ENCODE measurements at places on chromosomes 3 and 15. TPM values are rescaled to one million over a fixed set of nuclear protein-coding genes. Genes with fewer than 3 reads are reported as not detected.

DNA sequence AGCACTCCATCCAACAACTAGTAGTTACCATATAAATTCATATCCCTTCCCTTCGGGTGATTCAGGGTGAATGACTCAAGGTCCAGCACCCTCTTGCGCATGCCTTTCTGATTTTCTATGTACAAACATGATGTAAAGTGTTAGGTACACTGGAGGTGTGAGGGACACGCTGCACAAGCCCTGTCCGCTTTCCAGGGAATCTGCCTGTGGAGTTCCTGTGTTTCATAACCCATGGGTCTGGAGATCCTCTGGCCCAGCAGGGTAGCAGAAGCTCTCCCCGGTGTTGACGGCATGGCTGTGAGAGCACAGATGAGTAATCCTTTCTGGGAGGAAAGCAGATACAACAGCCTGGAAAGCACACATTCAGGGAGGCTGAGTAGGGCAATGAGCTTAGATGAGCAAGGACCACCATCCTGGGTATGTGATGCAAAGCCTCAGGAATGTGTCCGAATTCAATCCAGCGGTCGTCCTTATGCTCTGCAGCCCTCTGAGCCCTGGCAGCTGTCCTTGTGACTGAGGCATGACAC is 142.9 kb upstream of the TP63 start:
- no peak overlapping the region for H3K4me3 ChIP-seq
- no peak for DNase-seq
- H3K27me3 ChIP-seq, result no peaks in the 10 kb centered on the region
- no peak overlapping the region for H3K27ac ChIP-seq
- no peaks in the 10 kb centered on the region for H3K4me1 ChIP-seq

GRCh38 chr3:135860761-135861160 is 104.8 kb upstream of the PPP2R3A start:
- DNase-seq, result no peak
- no peak overlapping the region for H3K4me3 ChIP-seq
- no peaks in the 10 kb centered on the region for H3K27me3 ChIP-seq
- H3K4me1 ChIP-seq, result no peaks in the 10 kb centered on the region
- H3K36me3 ChIP-seq, result no peaks in the 10 kb centered on the region

NR1I2 gene
- 188 TPM for total RNA-seq

DNA sequence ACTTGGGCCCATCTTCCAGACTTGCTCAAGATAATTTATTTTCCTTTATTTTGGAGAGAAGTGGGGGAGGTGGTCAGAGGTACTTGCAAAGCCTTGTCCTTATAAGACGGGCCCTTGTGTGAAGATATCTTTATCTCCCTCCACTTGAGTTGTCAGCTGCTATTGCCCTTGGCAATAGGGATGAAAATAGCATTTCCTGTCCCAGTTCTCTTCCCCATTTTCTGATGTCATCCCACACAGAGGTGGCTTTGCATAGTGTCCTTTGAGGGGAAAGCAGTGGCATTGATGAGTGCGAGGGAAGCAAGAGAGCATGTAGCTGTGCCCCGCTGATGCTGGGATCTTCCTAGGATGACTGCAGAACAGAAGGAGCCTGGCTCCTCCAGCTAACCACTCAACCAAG is 41.9 kb upstream of the TUBGCP5 start:
- no peaks in the 10 kb centered on the region for H3K36me3 ChIP-seq
- H3K27ac ChIP-seq, result no peak overlapping the region
- no peak for DNase-seq
- no peak overlapping the region for H3K4me3 ChIP-seq
- no peaks in the 10 kb centered on the region for H3K27me3 ChIP-seq

GRCh38 chr3:18424213-18424728 is 868 bp downstream of the SATB1 start:
- H3K36me3 ChIP-seq, result no peaks in the 10 kb centered on the region
- DNase-seq, result peak; percentile 67
- H3K4me1 ChIP-seq, result no peaks in the 10 kb centered on the region
- H3K27ac ChIP-seq, result peak overlapping the region; percentile 89

TRPC1 gene
- total RNA-seq, result 0.71 TPM

DNA sequence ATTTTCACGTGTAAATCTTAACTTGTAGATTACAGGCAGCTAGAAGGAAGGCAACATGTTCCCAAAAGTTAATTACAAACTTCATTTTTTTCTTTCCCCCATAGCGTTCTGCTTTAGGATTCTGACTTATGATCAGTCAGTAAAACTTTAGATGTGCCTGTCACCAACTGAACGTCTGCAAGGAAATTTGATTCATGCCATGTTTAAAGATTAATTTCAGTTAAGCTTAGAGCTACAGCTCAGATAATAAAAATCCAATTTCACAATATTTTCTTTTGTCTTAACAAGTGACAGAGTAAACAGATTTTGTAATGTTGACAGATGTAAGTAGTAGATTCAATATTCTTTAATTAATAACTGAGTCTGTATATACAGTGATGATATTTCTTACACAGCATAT is 253.1 kb downstream of the NFKBIZ start:
- no peak for DNase-seq
- no peaks in the 10 kb centered on the region for H3K36me3 ChIP-seq
- H3K4me1 ChIP-seq, result no peaks in the 10 kb centered on the region
- H3K4me3 ChIP-seq, result peak overlapping the region; percentile 13

OXTR gene
- 0.04 TPM for total RNA-seq

DNA sequence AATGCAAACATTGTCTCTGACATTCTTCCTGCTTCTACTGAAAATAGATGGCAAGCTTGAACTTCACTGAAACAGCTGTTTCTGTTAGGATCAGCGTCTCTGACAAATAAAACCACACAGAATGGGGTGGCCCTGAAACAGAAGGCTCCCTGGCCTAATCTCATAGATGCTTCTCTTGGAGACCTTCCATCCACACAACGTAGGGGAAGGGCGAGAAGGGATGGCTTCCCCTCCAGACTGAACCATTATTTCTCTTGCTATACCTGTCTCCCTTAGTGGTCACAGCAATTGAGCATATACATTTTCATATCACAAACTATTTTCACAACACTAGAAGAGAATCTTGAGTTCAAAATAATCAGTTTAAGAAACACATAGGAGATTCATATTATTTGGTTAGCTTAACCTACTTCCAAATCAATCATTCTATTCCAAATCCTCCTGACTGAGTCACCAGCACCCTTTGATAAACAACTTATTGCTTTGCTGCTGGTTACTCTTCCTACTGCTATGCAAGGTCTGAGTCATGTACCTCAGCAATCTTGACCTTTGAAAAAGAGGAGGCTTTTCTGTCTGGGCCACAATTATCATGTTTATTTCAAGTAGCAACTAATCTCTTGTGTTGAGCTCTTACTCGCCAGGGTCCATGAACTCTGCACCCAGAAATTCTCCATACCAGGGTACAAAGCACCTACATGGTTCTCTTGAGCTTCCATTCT is 45.5 kb downstream of the CBLB start:
- no peaks in the 10 kb centered on the region for H3K4me1 ChIP-seq
- peak overlapping the region; percentile 3 for H3K27ac ChIP-seq
- DNase-seq, result no peak
- H3K4me3 ChIP-seq, result no peak overlapping the region
- no peaks in the 10 kb centered on the region for H3K27me3 ChIP-seq
- no peaks in the 10 kb centered on the region for H3K36me3 ChIP-seq

DNA sequence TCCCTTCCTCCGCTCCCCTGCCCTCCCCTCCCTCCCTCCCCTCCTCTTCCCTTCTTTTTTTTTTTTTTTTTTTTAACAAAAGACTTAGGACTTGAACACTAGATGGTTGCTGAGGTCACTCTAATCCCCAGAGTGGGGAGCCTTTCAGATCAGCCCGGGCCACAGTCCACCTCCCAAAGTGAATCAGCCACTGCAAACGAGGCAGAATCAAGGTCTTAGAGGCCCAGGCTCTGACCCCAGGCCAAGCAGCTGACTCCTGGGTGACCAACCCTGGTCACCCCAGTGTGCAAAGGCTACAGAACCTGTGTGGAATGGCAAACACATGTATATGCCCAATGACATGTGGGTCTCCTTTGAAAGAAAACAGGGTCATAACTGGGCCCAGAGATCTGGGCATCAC is 18.3 kb upstream of the EHD4 start:
- H3K4me1 ChIP-seq, result no peaks in the 10 kb centered on the region
- DNase-seq, result peak; percentile 31
- H3K27ac ChIP-seq, result no peak overlapping the region
- no peaks in the 10 kb centered on the region for H3K27me3 ChIP-seq
- no peaks in the 10 kb centered on the region for H3K36me3 ChIP-seq

KLHL6 gene
- 1.5 TPM for total RNA-seq

- DNase-seq, result no peak
- H3K27ac ChIP-seq, result no peak overlapping the region
Measured at GRCh38 chr3:125589547-125590122, 5.7 kb downstream of the OSBPL11 start.

- H3K27me3 ChIP-seq, result no peaks in the 10 kb centered on the region
- no peak overlapping the region for H3K4me3 ChIP-seq
- H3K4me1 ChIP-seq, result no peaks in the 10 kb centered on the region
Measured at GRCh38 chr15:29270976-29271375, 1.4 kb upstream of the NSMCE3 start.

- H3K36me3 ChIP-seq, result no peaks in the 10 kb centered on the region
- H3K27me3 ChIP-seq, result no peaks in the 10 kb centered on the region
- H3K27ac ChIP-seq, result no peak overlapping the region
- no peaks in the 10 kb centered on the region for H3K4me1 ChIP-seq
- no peak overlapping the region for H3K4me3 ChIP-seq
Measured at GRCh38 chr15:60854858-60855564, 374.1 kb downstream of the RORA start.

BDH1 gene
- 176 TPM for total RNA-seq

MNS1 gene
- not detected for total RNA-seq

GRCh38 chr15:75347222-75348033 is 589 bp downstream of the NEIL1 start:
- peak overlapping the region; percentile 94 for H3K4me3 ChIP-seq
- no peaks in the 10 kb centered on the region for H3K36me3 ChIP-seq
- H3K4me1 ChIP-seq, result no peaks in the 10 kb centered on the region
- DNase-seq, result peak; percentile 78
- no peaks in the 10 kb centered on the region for H3K27me3 ChIP-seq

- H3K36me3 ChIP-seq, result no peaks in the 10 kb centered on the region
- no peak overlapping the region for H3K4me3 ChIP-seq
- no peaks in the 10 kb centered on the region for H3K27me3 ChIP-seq
- H3K27ac ChIP-seq, result no peak overlapping the region
Measured at GRCh38 chr3:122727766-122728165, 47.1 kb downstream of the PARP14 start.

RAB43 gene
- 26.1 TPM for total RNA-seq

XCR1 gene
- 0.06 TPM for total RNA-seq

GADL1 gene
- total RNA-seq, result not detected

SENP8 gene
- 1.1 TPM for total RNA-seq

DNA sequence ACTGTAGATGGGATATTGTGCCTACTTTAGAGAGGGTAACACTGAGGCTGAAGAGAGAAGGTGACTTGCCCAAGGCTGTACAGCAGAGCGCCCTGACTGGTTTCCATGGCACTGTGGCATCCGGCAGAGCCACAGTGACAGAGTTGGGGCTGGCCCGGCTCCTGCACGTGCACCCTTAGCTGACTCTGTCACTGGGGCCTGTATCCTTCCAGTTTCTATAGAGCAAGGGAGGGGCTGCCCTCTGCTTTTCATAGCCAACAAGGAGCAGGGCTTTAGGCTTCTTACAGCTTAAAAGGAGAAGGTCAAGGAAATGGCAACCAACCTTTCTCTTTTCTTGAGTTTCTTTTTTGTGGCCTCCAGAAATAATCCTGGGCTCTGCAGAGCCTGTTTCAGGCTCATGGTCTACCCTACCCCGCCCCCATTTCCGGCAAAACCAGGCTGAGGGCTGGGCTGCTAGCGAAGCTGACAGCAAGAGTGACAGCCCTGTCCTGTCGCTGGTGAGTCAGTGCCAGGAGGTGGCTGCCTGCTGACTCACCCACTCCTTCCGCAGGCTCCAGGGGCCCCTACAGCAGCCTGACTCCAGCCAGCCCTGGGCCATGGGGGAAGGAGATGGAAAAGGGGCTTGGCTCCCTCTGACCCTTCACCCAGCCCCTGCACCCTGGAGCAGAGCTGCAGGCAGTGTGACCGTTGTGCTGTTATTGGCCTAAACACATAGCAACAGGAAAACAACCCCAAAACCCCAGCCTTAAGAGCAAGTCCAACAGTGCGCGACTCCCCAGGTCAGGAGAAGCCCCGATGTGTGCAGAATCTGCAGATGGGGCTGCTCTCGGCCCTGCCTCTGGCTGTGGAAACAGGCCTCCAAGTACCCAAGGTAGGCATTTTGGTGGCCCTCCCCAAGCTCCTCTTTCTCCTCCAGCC is 29.8 kb downstream of the SLC6A6 start:
- no peak overlapping the region for H3K4me3 ChIP-seq
- H3K4me1 ChIP-seq, result no peaks in the 10 kb centered on the region
- peak; percentile 90 for DNase-seq
- H3K36me3 ChIP-seq, result no peaks in the 10 kb centered on the region

PPIP5K1 gene
- total RNA-seq, result 19.8 TPM

GRCh38 chr3:194654443-194654842 is 17.5 kb downstream of the LSG1 start:
- no peak overlapping the region for H3K4me3 ChIP-seq
- DNase-seq, result no peak
- no peaks in the 10 kb centered on the region for H3K4me1 ChIP-seq
- no peaks in the 10 kb centered on the region for H3K27me3 ChIP-seq

TIMP4 gene
- total RNA-seq, result 1.8 TPM

- H3K27me3 ChIP-seq, result no peaks in the 10 kb centered on the region
- H3K4me1 ChIP-seq, result no peaks in the 10 kb centered on the region
- H3K36me3 ChIP-seq, result no peaks in the 10 kb centered on the region
- H3K4me3 ChIP-seq, result no peak overlapping the region
- no peak overlapping the region for H3K27ac ChIP-seq
Measured at GRCh38 chr15:60745469-60746061, 266.6 kb upstream of the ICE2 start.

DNA sequence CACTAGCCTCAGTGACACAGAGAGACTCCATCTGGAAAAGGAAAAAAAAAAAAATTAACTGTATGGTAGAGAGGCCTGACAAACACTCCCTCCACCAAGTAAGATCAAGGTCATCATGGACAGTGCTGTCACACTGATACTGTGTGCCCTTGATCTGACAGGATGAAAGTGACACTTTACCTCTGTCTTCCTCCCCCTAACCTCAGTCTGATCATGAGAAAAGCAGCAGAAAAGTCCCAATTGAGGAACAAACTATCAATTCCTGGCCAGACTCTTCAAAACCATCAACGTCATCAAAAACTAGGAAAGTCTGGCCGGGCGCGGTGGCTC is 26.7 kb downstream of the PGPEP1L start:
- no peaks in the 10 kb centered on the region for H3K27me3 ChIP-seq
- DNase-seq, result no peak

DNA sequence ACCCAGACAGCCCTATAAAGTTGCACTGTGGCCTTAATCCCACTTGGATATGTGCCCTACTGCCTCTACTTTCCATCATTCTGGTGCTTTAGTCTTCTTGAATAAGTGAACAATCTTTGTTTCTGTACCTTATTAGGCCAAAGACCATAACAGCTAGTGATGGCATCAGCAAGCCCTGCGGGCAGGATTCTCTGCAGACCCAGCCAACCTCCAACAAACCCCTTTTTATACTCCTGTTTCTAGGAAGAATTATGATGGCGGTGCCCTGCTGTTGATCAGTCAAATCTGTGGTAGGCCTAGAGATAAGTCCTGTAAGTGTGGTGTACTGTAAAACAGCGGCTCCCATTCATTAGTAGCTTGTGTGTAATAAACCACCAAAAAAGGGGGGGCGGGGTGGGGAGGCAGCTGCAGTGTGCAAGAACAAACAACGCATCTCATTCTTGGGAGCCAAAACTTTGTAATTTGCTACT is 40.5 kb downstream of the SOX2 start:
- no peak overlapping the region for H3K27ac ChIP-seq
- H3K4me1 ChIP-seq, result no peaks in the 10 kb centered on the region
- no peaks in the 10 kb centered on the region for H3K27me3 ChIP-seq
- DNase-seq, result no peak
- no peaks in the 10 kb centered on the region for H3K36me3 ChIP-seq
- no peak overlapping the region for H3K4me3 ChIP-seq

- H3K36me3 ChIP-seq, result no peaks in the 10 kb centered on the region
- no peak overlapping the region for H3K27ac ChIP-seq
- no peak overlapping the region for H3K4me3 ChIP-seq
- no peak for DNase-seq
- H3K4me1 ChIP-seq, result no peaks in the 10 kb centered on the region
Measured at GRCh38 chr3:178602856-178603255, 66.6 kb downstream of the KCNMB2 start.

Measured in right lobe of liver (tissue), 6 donors.